Aorta (tissue), 5 donors: ENCODE measurements at places on chromosomes 2 and 18. TPM values are rescaled to one million over a fixed set of nuclear protein-coding genes. Genes with fewer than 3 reads are reported as not detected.

- no peaks in the 10 kb centered on the region for H3K27me3 ChIP-seq
- H3K36me3 ChIP-seq, result no peaks in the 10 kb centered on the region
- H3K4me3 ChIP-seq, result no peak overlapping the region
- peak overlapping the region; percentile 88 for H3K27ac ChIP-seq
Measured at GRCh38 chr2:1653956-1654695, 90.2 kb downstream of the PXDN start.

- H3K27ac ChIP-seq, result no peak overlapping the region
- no peak for DNase-seq
- no peak overlapping the region for H3K4me3 ChIP-seq
- H3K27me3 ChIP-seq, result no peaks in the 10 kb centered on the region
- no peaks in the 10 kb centered on the region for H3K4me1 ChIP-seq
Measured at GRCh38 chr2:239870863-239871262, 154.3 kb downstream of the NDUFA10 start.

DNA sequence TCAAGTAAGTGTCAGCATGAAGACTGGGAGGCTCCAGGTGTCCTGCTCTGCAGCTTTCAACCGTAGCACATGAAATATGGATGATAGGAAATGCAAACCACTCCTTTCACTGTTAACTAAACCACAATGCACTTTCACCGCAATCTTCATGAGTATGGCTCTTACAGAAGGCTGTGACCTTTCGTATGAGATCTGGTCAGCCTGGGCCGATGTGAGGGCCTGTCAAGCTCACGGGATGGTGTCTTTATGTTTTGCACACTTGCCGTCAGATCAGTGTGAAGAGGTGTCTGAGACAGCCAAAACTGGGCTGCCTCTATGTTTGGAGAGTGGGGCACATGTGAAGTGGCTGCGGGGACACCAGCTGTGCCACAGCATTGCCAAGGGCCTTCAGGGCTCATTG, 62.8 kb upstream of the AFF3 start:
- no peaks in the 10 kb centered on the region for H3K4me1 ChIP-seq
- no peaks in the 10 kb centered on the region for H3K27me3 ChIP-seq
- no peak overlapping the region for H3K4me3 ChIP-seq
- no peak overlapping the region for H3K27ac ChIP-seq

GRCh38 chr2:196887431-196887830, 39.1 kb downstream of the PGAP1 start:
- no peaks in the 10 kb centered on the region for H3K4me1 ChIP-seq
- no peak for DNase-seq
- no peak overlapping the region for H3K4me3 ChIP-seq
- no peak overlapping the region for H3K27ac ChIP-seq
- H3K27me3 ChIP-seq, result no peaks in the 10 kb centered on the region

GRCh38 chr2:24855022-24855622, 61.9 kb downstream of the CENPO start:
- no peaks in the 10 kb centered on the region for H3K4me1 ChIP-seq
- H3K36me3 ChIP-seq, result no peaks in the 10 kb centered on the region
- no peaks in the 10 kb centered on the region for H3K27me3 ChIP-seq
- H3K27ac ChIP-seq, result peak overlapping the region; percentile 1
- no peak for DNase-seq

DNA sequence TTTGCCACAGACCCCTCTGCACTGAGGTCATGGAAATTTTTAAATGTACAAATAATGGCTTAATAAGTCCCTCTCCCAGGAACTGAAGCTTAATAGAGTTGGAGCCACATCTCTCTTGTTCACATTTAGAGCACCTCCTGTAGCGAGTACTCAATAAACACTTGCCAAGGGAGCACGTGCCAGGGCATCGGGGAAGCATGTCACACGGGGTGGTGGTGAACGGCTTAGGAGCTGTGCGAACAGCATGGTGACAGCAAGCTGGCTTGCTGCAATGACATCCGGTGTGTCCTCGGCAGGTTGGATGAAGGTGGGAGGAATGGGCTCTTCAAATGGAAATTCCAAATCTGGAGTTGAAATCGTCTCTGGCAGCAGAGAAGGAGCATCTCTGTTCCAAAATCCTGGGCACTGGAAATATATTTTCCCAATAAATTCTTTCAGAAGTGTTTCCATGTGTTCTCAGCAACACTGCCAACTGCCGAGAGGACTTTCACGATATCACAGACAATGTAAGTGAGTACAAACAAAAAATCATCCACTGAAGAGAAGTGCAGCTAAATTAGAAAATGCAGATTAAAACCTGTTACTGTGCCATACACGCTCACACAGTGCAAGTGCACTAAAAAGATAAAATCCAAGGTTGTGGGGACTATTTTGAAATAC, 74.1 kb downstream of the GALR1 start:
- no peaks in the 10 kb centered on the region for H3K36me3 ChIP-seq
- H3K27ac ChIP-seq, result no peak overlapping the region
- H3K4me1 ChIP-seq, result no peaks in the 10 kb centered on the region
- H3K4me3 ChIP-seq, result no peak overlapping the region

DNA sequence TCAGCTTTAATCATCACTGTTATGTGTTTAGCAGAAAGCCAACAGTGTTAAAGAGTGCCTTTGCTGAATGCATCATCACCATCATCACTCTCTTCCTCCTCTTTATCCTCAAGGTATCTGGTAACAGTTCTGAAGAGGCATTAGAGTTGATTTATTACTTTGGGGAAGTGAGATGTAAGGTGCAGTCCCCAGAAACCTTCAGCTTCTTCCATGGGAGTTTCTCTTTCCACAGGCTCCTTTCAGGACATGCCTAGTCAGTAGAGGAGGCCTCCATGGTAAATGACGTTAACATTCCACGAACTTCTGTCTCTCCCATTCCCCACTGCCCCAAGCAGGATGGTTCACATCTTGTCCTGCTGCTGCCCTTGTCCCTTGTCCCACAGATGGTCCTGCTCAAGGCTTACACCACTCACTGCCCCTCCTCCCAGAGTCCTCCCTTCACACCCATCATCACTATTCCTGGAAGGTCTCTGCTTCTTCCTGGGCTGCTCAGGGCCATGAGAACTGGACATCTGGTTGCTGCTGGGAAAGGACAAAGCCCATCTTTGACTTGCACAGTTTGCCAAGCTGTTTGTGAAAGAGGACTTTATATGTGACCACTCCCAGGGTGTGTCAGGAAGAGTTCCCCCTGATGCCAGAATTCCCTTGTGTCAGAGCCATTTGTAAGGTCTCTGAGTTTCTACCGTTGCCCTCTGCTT, 5.3 kb upstream of the REG1A start:
- H3K4me1 ChIP-seq, result no peaks in the 10 kb centered on the region
- H3K27ac ChIP-seq, result no peak overlapping the region
- no peak overlapping the region for H3K4me3 ChIP-seq
- DNase-seq, result no peak
- no peaks in the 10 kb centered on the region for H3K27me3 ChIP-seq

DNA sequence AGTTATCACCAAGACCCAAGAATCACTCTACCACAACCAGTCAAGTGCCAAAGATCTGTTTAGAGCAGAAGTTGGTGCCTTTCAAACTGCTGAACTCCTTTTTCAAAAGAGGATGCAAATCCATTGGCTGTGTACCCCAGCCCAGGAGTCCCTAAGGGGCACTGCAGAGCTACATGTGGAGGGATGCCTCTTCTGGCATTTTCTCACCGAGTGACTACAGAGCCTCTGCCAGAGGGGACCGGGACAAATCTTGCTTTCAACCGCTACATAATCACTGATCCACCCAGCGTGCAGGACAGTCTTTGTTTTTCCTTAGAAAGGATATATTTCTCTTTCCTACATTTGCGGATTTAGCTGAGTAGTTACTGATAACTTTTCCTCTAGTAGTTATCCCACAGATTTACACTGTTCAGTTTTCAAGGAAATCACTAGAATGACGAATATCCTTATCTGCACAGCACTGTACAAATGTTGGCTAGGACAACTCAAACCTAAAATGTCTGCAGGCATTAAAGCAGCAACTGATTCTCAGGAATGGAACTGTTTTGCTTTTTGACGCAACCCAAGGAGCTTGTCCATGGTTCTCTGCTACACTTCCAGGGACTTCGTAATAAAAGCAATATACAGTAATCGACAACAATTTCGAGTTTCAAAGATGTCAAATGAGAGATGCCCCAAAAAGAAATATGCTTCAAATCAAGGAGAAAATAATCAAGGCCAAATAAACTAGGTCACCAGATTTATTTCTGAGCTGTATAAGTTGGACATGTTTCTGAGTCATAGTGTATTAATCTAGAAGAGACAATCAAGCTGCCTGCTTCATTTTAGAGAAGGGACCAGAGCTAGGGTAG, 24.1 kb downstream of the EPB41L3 start:
- H3K27ac ChIP-seq, result no peak overlapping the region
- no peak for DNase-seq
- H3K4me1 ChIP-seq, result no peaks in the 10 kb centered on the region
- H3K36me3 ChIP-seq, result no peaks in the 10 kb centered on the region

The RETSAT gene
- polyA plus RNA-seq, result 18.9 TPM

The PLB1 gene
- polyA plus RNA-seq, result 8.9 TPM
